ENCODE measurements at places on chromosomes 1 and 21.

DNA sequence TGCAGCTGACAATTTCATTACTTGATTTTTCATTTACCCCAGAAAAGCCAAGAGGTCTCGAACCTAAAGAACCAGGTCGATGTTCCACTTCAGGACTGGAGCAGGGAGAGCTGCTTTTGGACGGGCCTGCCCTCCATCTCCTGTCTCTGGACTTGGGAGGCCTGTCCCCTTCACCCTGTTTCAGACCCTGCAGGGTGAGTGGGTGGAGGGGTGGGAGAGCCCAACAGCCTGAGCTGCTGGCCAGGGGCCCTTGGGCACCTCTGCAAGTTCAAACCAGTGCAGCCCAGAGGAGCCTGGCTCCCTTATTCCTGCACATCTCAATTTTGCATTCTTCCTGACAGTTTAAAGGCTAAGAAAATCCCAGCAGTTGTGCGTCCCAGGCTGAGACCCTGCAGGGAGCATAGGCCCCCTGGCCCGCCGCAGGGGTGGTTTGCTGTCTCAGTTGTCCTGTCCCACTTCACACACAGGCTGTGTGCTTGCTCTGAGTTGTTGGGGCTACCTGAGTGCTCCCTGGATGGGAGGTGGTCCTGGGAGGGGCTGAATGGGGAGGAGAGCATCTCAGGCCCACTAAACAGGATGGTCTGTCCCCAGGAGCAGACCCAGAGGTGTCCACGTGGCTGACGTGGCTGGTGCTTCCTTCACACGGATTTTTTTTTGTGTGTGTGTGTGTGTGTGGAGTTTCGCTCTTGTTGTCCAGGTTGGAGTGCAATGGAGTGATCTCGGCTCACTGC lies 443.7 kb downstream of the PTPRU start:
- no peak for DNase-seq

GRCh38 chr1:205582046-205582445 lies 49.8 kb downstream of the ELK4 start:
- no peak for DNase-seq

DNA sequence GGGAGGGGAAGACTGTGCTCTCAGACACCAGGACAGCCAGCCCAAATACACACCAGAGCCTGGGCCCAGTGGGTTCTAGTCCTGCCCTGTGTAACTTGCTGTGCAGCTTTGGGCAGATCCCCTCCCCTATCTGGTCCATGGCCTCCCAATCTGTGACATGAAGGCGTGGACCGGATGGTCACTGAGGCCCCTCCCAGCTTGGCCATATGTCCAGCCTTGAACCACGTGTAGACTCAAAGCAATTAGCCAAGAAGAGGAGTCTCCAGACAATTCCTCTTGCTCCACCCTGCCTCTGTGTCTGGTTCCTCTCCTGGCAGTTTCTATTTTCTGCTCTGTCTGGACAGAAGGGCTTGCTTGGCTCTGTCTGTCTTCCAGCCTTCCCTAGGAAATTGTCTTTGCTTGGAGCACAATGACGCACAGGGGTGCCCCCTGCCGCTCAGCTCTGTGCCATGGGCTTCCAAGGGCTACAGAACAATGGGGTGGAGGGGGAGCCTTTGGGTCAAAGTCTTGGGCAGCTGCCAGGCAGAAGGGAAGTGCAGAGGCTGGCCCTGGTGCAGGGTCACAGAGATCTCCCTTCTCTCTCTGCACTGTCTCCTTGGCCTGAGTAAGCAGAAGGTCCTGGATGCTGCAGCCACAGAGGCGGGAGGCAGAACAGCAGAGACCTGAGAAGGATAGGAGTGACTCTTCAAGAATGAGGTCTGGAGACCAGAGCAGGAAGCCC lies 66.1 kb downstream of the TENT5C start:
- DNase-seq, result no peak

- peak; percentile 97 for DNase-seq
These were observed 25.9 kb downstream of the CACHD1 start for GRCh38 chr1:64495878-64496277.

DNA sequence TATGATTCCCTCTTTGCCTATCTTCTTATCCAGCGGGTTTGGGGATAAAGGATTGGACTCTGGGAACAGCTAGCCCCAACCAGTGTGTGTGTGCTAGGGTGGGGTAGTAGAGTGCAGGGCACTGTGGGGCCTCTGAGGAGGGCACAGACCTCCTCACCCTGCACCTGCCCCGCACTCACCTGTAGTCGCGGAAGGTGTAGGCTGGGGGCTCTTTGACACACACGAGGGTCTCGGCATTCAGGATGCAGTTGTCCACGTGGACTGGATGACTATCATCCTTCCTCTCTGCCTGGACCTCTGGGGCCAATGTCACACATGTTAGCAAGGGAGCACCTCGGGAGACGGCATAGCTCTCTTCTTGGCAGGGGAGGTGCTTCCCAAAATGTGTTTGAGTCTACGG lies 8.0 kb upstream of the CLDN19 start:
- no peak for DNase-seq

- DNase-seq, result no peak
These were observed 218.8 kb upstream of the TMPRSS15 start for GRCh38 chr21:18622383-18622782.

DNA sequence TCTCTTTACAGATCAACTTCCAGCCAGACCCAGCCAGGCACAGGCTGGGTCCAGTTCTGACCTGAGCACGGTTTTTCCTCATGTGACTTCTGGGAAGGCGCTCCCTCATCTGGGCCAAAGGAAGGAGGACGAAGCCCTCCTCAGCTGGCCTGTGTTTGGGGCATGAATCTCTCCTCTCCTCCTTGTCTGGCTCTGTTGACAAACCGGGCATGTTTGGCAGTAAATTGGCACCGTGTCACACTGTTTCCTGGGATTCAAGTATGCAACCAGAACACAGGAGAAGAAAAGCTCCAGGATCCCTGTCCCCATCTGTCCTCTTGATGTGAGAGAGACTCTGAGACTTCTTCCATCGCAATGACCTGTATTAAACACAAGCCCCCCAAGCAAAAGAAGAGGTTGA lies 18.3 kb downstream of the NECAP2 start:
- no peak for DNase-seq

DNA sequence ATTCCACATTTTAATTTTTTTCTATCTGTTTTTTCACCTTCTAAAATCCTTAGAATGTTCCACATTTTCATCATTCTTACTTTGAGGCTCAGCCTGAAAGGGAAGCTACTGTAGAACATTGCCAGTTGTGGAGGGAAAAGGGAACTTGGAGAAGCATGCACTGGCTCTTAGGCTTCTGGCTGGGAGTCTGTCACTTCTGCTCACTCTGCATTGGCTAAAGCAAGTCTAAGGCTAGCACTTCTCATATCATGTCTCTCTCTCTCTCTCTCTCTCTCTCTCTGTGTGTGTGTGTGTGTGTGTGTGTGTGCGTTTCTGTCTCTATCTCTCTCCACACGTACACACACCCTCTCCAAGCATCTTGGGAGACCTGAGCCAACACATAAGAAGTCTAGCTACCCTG lies 49.6 kb upstream of the ADAR start:
- no peak for DNase-seq

GRCh38 chr21:32334980-32335531 lies 36.4 kb downstream of the MRAP start:
- no peak for DNase-seq

DNA sequence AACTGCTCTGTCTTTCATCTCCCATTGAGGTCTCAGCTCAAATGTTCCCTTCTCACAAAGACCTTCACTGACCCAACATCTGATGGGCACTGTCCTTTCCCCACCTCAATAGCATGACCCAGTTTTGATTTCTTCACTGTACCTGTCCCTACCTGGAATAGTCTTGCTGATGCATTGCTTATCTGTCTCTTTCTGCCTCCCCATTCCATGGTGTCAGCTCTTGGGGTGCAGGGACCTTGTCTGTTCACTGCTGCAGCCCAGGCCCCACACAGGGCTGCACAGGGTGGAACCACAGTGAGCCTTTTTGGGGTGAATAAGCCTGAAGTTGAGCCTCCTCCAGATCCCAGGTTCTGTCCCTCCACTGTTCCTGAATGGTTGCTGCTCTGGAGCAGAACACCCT lies 414.9 kb downstream of the PTPRU start:
- DNase-seq, result no peak

All from NCI-H1105 treated with DMSO at 0.1 percent for 48 hours (cell line).